ENCODE measurements at places on chromosomes 13 and 19.

DNA sequence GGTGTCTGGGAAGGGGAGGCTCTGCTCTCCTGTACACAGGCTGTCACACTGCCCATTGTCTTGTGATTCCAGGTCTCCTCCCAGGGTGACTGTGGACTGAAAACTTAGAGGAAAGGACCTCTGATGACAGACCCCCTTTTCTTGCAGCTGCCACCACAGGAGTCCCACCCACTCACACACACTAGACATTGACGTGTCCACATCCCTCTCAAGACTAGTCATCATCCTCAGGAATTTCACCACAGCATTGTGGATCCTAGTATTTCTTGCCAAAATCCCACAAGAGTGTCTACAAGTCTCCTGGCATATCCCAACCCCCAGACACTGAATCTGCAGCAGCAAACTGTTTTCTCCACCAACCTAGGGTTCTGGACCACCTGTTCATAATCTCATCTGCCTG lies 5.3 kb downstream of the ZNF85 start:
- DNase-seq: no peak

DNA sequence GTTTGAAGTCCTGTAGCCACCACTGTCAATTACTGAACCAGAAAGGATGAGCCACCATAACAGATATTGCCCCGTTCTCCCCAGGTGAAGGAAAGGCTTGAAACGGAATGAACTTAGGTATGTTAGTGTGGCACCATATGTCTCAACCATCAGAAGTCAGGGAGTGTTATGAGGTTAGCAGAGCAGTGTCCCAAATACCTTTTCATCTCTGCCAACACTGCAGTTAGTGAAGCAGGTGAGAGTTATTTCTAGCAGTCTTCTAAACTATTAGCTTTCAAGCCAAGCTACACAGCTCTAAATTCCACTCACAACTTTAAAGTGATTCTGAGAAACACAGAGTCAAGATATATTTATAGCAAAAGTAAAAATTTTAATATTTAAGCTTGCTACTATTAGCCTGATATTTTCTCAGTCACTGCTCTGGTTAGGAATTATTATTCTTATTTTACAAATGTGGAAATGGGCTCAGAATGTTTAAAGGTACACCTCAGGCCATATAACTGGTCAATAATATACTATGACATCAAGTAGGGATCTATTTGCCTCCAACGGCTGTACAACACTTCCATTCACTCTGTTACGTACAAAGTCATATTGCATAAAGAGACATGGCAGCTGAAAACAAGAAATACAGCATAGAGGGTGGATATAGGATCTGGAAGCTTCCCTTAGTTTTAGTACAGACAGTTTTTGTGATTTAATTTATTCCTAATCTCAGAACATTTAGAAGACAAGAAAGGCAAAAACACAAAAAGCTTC lies 1527.1 kb upstream of the PRR20A start:
- no peak for DNase-seq

- DNase-seq: no peak
Measured at GRCh38 chr13:92838786-92839185, 387.8 kb upstream of the GPC6 start.

GRCh38 chr13:40368127-40368891 lies 298.1 kb downstream of the FOXO1 start:
- DNase-seq: no peak

- DNase-seq: no peak
Measured at GRCh38 chr13:47813718-47814117, 187.4 kb downstream of the SUCLA2 start.

GRCh38 chr19:45250832-45251451 lies at the start of gene MARK4:
Gene MARK4, plus strand, starts transcription at chr19:45251271. Its CDS starts 318 bp downstream, at chr19:45251589.
- peak; percentile 67 for DNase-seq

DNA sequence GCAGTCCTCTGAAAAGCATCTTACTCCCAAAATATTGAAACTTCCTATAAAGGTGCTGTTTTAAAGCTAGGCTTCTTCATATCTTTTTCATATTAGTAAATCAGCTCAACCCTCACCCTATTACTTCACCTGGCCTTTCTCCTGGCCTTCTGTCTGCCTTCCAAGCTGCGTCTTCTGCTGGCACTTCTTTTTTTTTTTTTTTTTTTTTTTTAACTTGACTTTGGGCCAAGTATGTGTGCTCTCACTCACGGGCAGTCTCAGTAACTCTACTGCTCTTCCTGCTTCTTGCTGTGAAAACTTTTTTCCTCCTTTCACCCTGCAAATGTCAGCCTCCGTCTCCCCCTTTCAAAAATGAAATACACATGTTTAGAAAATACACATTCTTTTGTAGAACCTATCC lies 41.2 kb upstream of the KCTD4 start:
- DNase-seq: no peak

DNA sequence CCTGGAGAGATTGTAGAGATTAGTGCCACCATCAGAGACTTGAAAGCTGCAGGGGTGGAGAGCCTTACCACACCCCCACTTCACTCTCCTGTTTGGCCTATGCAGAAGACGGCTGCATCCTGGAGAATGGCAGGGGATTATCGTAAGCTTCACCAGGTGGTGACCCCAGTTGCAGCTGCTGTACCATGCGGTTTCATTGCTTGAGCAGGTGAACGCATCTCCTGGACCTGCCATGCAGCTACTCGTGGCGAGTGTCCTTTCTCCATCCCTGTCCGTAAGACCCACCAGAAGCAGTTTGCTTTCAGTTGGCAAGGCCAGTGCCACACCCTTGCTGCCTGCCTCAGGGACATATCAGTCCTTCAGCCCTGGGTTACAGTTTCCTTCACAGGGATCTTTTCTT lies 21.2 kb downstream of the PPP5C start:
- DNase-seq: no peak

DNA sequence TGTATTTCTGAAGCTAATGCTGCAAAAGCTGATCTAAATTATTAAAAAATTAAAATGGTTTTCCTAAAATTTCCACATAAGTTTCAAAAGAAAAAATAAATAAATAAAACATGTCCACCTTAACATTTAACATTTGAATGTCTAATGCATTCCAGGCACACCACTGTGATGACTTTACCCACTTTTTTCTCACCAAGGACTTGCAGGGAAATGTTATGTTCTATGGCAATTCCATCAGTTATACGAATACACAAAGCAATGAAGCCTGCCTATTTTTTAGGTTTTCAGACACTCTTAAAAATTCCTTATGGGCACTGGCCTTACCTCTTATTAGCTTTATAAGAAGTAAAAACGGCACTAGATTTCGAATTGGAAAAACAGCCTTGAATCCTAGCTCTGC lies 10.2 kb downstream of the TSC22D1 start:
- no peak for DNase-seq

GRCh38 chr13:25493931-25494640 lies 122.3 kb downstream of the ATP8A2 start:
- DNase-seq: no peak

DNA sequence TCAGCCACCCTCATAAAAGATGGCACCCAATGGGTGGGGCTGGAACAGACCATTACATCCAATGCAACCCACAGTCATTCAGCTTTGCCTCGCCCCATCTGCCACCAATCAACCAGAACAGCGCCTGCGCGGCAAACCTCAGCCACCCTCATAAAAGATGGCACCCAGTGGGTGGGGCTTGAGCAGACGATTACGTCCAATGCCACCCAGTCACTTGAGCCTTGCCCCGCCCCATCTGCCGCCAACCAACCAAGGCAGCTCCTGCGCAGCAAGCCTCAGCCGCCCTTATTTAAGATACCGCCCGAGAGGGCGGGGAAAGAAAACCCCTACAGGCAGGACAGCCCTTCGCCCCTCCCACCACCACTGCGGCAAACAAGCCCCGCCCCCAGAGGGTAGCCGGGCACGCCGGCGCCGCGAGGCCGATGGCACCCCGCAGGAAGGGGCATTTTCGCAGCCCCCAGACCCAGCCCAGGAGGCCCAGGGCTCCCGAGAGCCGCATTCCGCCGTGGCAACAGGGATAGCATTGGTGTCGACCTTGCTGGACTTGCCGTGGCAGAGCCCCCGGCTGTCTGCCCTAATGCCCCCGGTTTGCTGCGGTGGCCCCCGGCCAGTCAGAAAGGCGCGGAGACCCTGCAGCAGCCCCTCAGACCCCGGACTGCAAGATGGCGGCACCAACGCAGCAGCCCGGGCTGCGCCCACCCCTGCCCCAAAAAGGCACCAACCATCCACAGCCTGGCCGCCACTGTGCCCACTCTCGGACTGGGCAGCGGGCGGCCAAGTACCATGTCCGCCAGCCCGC lies 675 bp downstream of the PEG3 start:
- DNase-seq: peak; percentile 19

DNA sequence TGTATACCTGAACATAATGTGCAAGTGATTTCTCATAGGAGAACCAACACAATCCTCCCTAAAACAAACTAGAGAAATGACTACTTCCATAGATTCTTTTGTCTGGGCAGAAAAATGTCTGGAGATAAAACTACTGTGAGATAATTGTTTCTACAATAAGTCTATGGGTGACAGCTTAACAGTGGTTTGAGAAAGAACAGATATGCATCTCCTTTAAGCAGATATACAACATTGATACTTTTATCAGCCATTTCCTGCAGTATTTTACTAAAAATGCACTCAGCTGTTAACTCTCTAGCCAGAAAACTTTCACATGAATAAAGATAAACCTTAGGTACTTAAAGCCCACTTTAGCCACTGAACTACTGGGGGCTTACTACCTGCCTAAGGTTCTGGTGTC lies 1132.4 kb downstream of the EFNB2 start:
- no peak for DNase-seq

- no peak for DNase-seq
Measured at GRCh38 chr19:4298810-4299550, 3.2 kb downstream of the TMIGD2 start.

- DNase-seq: no peak
Measured at GRCh38 chr13:42766016-42766415, 15.4 kb upstream of the FAM216B start.

- DNase-seq: no peak
Measured at GRCh38 chr19:46256855-46257254, 27.3 kb downstream of the IGFL1 start.

DNA sequence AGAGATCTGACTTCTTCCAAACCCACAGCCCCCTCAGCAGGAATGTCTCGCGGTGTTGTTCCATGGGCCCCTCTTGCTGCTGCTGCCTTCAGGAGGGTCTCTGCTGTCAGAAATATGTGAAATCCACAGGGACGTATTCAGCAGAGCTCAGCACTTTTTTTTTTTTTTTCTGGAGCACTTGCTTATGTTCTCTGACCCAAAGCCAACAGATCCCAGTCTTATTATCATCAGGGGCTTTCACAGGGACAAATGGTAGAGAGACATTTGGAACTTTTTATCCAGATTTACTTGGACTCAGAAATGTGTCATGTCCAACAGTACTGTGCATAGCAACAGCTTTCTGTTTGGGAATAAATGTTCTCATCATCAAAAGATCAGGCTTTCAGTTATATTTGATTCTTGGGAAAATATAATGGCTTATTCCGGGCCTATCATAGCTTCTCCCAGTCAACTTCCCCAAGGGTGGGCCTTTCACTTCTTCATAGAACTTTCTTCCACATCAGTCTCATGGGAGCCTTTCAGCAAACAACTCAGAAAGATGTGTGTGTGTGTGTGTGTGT lies 332.7 kb downstream of the ZNF536 start:
- no peak for DNase-seq

DNA sequence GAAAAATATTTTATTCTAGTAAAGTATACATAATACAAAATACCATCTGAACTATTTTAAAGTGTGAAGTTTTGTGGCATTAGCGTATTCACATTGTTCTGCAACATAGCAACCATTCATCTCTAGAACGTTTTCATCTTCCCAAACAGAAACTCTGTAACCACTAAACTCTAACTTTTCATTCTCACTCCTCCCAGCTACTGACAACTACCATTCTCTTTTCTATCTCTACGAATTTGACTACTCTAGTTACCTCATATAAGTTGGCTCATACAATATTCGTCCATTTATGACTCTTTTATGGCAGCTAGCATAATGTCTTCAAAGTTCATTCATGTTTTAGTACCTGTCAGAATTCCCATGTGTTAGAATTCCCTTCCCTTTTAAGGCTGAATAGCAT lies 150.5 kb upstream of the MIR17HG start:
- DNase-seq: no peak

DNA sequence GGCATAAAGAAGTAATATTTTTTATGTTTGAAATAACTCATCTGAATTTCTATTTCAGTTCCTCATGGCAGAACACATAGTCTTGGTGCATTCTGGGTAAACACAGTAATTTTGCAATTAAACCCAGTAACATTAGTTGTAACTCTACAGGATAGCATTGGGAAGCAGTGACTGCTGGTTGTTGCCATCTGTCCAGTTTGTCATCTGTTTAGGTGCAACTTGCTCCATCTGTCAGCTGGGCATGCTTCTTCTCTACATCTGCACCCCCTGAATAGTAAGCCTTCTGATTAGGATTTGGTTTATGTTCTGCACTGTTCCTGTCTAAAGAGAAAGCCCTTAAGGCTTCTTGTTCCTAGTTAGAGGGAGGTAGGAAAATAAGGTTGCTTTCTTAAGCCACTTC lies 63.5 kb upstream of the CSNK1A1L start:
- DNase-seq: no peak

DNA sequence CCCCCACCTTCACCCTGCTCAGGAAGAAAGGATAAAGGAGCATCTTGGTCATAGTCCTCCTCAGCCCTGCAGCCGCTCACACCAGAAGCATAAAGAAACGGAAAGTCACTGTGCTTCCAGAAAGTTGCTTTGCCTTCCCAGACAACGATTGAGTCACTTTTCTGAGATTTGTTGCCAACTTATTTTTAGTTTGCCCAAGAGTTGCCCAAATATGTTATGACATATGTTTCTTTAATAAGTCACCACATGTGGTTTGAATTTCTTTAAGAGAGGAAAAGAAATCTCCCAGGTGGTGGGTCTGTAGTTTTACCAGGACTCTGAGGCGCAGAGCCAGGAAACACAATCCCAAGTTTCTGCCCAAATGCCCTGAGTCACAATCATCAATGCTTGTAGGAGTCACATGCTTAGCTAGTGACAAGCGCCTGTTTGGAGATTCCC lies 63.4 kb upstream of the LRCH1 start:
- DNase-seq: no peak

- DNase-seq: no peak
Measured at GRCh38 chr13:41561170-41561569, 103.8 kb downstream of the RGCC start.

- DNase-seq: no peak
Measured at GRCh38 chr13:41763782-41764181, 197.1 kb downstream of the VWA8 start.

DNA sequence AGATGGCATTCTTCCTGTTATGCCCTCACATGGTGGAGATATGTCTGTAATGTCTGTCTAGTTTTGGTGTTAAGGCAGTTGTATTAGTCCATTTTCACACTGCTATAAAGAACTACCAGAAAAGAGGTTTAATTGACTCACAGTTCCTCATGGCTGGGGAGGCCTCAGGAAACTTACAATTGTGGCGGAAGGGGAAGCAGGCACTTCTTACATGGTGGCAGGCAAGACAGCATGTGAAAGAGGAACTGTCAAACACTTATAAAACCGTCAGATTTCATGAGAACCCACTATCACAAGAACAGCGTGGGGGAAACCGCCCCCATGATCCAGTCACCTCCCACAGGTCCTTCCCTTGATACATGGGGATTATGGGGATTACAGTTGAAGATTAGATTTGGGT lies 3.2 kb downstream of the ZNF441 start:
- DNase-seq: no peak
